ENCODE measurements at places on chromosomes 1 and 21.

DNA sequence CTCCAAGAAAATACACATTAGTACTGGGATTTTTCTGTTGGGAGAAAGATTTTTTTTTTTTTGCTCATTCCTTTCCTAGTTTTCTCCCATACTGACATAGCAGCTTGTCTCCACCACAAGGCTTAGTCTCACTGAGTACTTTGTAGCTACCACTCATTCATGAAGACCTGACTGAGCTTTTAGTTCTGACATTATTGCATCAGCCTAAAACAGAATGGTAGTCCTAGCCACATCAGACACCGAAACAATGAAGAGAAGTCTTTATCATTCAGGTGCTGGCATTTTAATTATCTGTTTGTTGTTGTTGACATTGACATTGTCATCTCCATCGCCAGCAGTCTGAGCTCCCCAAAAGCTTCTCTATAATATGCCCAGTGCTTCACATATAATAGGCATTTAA lies 21.1 kb upstream of the C1orf21 start:
- no peak for DNase-seq

DNA sequence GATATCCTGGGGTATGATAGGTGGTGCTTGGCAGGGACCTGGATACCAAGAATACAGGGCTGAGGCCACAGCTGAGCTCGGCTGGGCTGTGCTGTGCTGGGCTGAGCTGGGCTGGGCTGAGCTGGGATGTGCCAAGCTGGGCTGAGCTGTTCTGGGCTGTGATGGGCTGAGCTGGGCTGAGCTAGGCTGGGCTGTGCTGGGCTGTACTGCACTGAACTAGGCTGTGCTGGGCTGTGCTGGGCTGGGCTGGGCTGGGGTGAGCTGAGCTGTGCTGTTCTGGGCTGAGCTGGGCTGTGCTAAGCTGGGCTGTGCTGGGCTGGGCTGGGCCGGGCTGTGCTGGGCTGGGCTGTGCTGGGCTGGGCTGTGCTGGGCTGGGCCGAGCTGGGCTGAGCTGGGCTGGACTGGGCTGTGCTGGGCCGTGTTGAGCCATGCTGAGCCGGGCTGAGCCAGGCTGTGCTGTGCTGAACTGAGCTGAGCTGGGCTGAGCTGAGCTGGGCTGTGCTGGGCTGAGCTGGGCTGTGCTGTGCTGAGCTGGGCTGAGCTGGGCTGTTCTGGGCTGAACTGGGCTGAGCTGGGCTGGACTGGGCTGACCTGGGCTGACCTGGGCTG lies 94.7 kb upstream of the ACTRT2 start:
- DNase-seq = no peak

- DNase-seq = no peak
Observed at GRCh38 chr1:28974432-28974831, 60.1 kb downstream of the EPB41 start.

DNA sequence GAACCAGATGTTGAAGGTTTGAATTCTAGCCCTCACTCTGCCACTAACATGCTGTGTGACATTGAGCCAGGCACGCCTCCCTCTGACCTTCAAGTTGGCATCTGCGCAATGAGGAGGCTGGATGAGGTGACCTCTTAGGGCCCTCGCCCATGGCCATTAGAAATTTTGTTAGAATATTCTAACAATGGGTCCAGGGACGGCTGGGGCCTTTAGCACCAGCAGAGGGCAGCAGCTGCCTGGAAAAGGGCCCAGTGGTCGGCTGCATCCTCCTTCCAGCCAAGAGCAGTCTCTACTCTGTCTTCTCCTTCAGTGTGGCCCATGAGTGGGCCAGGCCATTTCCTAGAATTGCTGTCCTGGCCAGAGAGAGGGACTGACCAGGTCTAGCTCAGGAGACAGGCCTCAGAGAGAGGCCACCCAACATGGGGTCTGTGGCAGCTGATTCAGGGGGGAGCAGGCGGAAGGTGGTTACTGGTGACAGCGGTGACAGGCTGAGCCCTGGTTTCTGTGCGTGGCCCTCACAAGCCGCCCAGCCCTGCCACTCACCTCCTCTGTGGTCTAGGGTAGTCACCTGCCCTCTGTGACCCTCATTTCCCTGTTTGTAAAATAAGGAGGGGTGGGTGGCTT lies 101.3 kb upstream of the ACTL8 start:
- DNase-seq = no peak

DNA sequence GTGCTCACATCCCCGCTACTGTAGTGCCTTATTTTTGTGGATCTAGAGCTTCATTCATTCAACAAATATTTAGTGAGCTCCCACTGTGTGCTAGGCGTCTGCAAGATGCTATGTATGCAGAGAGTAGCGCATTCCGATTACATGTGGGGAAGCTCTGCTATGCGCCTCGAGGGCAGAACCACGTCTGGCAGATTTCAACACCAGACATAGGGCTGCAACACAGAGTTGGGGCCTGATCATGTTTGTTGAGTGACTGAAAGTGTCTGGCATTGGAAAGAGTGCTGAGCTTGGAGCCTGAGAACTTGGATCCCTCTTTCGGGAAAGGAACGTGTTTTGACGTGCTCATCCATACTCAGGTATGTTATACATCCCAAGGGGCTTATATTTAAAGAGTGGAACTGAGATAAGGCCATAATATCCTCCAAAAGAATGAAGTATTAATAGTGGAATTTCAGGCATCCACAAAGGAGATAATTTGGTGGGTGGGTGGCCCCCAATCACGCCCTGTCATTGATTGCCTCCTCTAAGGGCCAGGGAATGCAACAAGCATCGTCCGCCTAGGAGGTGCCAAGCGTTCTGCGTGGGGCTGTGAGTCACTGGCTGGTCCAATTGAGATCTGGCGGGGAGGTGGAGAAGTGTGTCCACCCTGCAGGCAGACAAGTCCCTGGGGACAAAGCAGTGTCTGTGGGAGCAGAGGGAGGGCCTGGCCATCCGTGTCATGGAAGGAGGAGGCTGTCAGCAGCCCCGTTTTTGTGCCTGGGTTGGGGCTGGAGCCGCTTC lies 62.8 kb upstream of the ZBTB40 start:
- DNase-seq = no peak

DNA sequence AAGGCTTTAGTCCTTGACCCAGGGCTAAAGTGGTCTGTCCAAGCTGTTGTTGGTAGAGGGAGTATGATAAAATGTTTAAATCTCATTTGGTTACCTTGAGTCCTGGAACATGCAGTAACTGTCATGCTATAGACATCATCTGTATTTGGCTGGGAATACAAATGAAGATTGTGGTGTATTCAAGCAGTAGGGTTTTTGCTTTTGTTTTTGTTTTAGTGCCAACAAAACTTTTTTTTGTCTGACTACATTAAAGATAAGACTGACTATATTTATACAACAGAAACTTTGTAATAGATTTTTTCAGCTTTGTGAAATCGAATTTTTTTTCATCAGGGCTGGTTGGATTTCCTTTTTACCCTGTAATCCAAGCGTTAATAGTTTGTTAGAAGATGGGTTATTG lies 7.4 kb upstream of the SARS1 start:
- DNase-seq = no peak

DNA sequence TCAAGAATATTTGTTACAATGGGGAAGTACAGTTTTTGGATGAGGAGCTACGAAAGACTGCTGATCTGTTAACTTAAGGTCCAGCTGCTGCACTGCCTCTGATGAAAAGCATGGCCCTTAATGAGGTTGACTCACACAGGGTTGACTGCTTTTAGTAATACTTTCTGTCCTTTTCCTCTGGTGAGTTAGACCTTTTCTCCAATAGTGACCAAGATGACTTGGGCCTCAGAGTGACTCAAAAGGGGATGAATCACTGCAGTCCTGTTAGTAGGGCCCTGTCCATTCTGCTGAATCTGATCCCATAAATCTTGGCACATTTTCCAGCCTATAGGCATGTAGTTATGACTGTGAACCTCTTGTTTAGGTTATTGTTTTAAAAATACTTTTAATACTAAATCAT lies 2.7 kb downstream of the DISP1 start:
- no peak for DNase-seq

- no peak for DNase-seq
Observed at GRCh38 chr1:58006421-58007046, 540.0 kb downstream of the OMA1 start.

DNA sequence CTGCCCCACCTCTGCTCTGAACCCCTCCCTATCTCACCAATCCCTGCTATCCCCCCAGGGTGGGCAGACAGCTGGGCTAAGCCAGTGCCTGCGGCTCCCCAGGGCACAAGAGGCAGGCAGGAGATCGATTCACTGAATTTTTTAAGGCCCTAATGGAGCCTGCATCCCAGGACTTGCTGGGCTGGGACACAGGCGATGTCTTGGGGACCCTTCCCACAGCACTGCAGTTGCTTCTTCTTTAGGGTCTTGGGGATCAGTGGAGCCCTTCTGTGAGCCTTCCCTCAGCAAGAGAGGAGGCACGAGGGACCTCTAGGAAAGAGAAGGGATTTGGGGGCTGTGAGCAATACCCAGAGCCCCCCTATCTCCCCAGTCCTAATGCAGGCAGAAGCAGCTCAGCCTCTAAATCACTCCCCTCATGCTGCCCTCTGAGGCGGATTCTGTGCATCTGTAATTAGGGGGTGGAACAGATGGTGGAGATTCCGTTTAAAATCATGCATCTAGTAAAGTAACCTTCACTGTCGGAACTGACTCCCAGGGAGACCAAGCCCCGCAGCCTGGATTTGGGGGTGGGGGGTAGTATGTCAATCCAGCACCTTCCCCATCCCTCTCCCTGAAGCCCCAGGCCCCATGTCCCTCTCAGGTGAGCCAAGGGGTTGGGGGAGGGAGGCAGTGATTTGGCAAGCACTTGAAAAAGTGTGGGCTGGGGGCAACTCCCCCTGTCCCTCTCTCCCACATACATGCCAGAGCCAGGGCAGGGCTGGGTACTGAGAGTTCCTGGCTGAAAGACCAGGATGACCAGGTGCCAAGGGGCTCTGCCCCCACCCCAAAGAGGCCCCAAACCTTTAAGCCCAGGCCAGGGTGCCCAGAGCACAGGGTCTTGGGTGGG lies 10.0 kb downstream of the AHDC1 start:
- no peak for DNase-seq

DNA sequence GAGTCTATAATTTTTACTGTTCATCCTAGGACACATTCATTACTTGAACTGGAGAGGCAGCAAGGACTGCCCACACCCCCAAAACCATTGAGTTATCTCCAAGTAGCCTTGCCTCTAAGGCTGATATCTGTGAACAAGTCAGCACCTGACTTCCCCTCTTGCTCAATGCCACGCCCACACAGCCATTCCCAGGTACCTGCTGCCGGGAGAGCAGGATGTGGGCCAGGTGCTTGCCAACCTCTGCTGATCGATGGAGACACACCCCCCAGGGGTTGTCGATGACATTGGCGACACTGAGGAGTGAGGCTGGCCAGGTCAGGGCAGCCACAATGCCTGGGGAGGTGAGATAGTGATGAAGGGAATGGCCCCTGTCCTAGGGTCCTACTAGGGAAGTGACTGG lies 60.1 kb downstream of the TMCO4 start:
- no peak for DNase-seq

- no peak for DNase-seq
Observed at GRCh38 chr1:234987415-234988154, 141.1 kb downstream of the TOMM20 start.

- no peak for DNase-seq
Observed at GRCh38 chr1:155002464-155003226, at the start of gene ZBTB7B. Gene ZBTB7B, plus strand, starts transcription at chr1:155002802. Its CDS starts 11,859 bp downstream, at chr1:155014661.

DNA sequence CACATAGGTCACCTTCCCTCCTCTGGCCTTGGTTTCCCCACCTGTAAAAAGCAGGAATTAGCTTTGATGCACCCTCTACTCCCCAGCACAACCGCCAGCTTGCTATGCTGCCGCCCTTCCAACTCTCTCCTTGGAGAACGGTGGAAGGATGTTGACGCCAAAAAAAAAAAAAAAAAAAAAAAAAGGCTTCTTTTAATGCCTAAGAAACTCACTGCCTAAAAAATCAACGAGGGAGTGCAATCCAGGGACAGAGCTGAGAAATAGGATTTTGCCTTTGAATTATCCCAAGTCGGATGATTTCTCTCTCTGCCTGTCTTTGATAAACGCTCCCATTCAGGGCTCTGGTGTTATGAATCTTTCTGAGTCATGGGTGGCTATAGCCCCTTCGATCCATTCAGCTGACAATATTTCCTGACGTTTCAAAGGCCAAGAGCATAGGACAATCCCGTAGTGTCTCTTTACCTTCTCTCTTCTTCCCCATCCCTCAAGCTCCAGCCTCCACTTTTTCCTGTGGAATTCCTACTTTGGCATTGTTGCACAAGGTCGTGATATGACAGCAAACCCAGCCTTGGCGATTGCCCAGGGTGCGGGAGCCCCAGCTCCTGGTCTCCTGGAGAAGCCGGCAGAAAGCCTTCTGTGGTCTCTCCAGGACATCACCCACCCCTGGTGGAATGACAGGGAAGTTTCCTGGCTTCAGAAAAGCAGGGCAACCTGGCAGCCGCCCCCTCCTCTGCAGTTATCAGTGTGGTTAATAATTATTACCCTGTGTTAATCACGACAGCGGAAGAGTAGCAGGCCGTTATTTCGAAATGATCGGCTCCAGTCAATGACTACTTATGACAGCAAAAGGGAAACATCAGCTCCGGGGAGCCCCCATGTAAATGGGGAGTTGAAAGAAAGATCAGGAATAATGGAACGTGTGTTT lies 8.0 kb upstream of the PLXNA2 start:
- no peak for DNase-seq

GRCh38 chr1:160342526-160342925 lies 524 bp downstream of the COPA start:
- DNase-seq = no peak

DNA sequence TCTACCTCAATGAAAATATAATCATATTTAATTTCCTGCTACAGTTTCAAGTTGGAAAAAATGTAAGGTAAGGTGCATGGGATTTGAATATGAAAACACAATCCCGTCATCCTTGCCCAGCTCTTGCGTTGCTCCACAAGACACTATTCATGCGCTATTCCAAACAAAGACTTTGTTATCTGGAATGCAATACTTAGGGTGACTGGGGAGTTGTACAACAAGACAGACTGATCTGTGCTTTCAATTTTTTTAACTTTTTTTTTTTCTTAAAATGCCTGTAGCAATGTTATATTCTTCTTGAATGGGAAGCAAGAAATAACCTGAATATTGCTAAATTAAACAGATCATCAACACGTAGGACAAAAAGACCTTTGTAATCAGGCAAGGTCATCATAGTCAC lies 1077.2 kb downstream of the TTLL7 start:
- DNase-seq = no peak

GRCh38 chr1:41659159-41659495 lies 174.6 kb upstream of the EDN2 start:
- no peak for DNase-seq

DNA sequence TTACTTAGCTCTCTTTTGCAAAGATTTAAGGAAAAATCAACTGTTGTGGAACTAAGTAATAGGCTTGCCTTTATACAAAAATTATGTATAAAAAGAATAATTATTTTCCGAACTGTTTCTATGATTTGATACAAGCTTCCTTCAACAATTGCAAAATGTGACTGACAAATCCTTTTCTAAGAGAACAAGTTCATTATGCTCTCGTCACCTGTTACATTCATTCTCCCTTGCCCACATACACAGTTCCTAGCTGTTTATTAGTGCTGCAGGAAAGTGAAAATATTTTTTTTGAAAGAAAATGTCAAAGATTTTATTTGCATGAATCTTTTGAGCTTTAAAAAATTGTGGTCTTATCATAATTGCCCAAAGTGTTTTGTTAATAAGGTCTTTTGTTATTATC lies 466.2 kb downstream of the USP25 start:
- DNase-seq = no peak

- DNase-seq = no peak
Observed at GRCh38 chr1:241813768-241814320, 34.2 kb upstream of the EXO1 start.

- no peak for DNase-seq
Observed at GRCh38 chr1:223472057-223472456, 78.8 kb downstream of the CCDC185 start.

- no peak for DNase-seq
Observed at GRCh38 chr1:100382657-100383056, 30.4 kb downstream of the CDC14A start.
